Activated CD8-positive, alpha-beta T cell treated with anti-CD3 and anti-CD28 coated beads for 36 hours (primary cell): ENCODE measurements at places on chromosomes 11 and 22. TPM values are rescaled to one million over a fixed set of nuclear protein-coding genes. Genes with fewer than 3 reads are reported as not detected.
A peak's percentile ranks its signal among the peaks of the same experiment; 100 is the strongest.

Gene SCUBE2
- total RNA-seq = not detected

- H3K27ac ChIP-seq = no peak overlapping the region
- DNase-seq = no peak
- no peak overlapping the region for H3K4me3 ChIP-seq
- H3K27me3 ChIP-seq = peaks cover 3% of the 10 kb centered on the region
These were observed 19.1 kb downstream of the OR8D1 start for GRCh38 chr11:124294687-124295086.

DNA sequence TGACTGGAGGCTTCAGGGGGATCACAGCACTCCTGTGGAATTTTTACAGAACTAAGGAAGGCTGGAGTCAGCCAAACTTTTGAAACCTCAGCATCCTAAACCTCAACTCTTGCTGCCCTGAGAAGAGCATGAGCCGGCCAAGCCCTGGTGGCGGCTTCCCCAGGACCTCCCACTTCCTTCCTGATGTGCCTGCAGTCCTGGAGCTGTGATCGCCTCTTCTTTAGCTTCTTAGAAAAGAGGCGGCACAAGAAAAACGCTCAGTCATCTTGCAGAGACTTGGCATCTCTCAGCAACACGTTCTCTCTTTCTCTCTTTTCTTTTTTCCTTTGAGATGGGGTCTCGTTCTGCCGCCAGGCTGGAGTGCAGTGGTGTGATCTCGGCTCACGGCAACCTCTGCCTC lies 40.4 kb upstream of the AMPD3 start:
- peaks cover 22% of the 10 kb centered on the region for H3K4me1 ChIP-seq
- H3K36me3 ChIP-seq = no peaks in the 10 kb centered on the region
- peak; percentile 16 for DNase-seq
- H3K27me3 ChIP-seq = no peaks in the 10 kb centered on the region
- H3K4me3 ChIP-seq = no peak overlapping the region
- peak overlapping the region; percentile 37 for H3K27ac ChIP-seq

DNA sequence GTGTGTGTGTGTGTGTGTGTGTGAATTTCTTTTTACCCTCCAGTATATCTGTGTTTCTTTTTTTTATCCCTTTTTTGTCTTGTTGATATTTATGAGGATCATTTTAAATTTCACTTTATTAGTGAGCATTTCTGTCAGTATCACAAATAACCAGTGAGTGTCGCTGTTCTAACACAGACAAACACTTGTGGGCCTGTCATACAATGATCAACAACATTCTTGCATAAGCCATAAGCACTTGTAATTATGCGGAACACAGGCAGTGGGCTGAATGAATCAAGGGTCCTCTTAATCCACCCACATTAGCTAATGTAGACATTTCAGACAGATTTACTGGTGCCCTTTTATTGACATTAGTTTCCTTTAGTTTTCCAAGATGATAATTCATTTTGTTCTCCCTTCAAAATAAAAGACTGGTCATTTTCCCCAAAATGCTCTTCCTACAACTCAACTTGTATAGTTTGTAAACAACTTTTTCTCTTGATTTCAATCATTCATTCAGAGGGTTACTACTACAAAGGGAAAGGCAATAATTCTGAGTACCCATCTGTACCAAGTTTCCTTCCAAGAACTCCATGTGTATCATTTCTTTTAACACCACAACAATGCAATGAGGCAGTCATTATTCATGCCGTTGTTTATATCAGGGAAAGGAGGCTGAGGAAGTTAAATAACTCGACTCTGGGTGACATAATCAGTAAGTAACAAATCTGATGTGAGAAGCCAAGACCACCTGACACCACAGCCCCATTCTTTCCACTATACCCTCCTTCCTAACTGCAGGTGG lies 34.5 kb upstream of the ANO3 start:
- no peaks in the 10 kb centered on the region for H3K36me3 ChIP-seq
- no peak overlapping the region for H3K4me3 ChIP-seq
- no peak overlapping the region for H3K27ac ChIP-seq
- H3K4me1 ChIP-seq = no peaks in the 10 kb centered on the region
- H3K27me3 ChIP-seq = no peaks in the 10 kb centered on the region

- H3K27me3 ChIP-seq = peaks cover 6% of the 10 kb centered on the region
- DNase-seq = no peak
- H3K36me3 ChIP-seq = no peaks in the 10 kb centered on the region
- H3K4me1 ChIP-seq = no peaks in the 10 kb centered on the region
- no peak overlapping the region for H3K27ac ChIP-seq
These were observed 29.1 kb upstream of the CCND1 start for GRCh38 chr11:69611548-69612526.
